ENCODE measurements at places on chromosomes 1 and 21.

- DNase-seq = no peak
Observed at GRCh38 chr1:230112131-230112701, 45.2 kb downstream of the GALNT2 start.

DNA sequence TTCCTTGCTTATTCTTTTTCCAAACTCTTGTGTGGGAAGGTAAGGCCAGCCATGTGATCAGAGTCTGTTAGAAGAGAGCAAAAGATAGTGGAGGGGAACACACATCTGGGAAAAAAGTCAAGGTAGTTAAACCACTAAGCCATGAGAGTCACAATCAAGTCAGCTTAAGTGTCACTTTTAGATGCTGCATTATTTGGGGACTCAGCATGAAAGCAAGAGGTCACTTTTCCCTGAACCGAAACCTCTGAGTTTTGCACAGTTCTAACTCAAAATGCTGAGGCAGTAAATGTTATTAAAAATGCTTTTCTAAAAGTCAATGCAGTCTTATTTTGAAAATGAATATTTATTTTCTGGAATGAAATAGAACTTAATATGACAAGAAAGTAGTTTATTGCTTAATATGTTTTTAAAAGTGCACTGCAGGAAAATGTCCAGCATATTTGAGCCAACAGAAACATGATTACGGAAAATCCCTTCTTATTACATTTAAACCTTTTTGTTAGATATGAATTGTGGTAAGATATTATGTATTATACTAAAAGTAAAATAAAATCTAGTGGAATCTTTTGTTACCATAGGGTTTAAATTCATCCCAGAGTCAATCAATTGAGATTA, 69.3 kb downstream of the RBM11 start:
- no peak for DNase-seq

DNA sequence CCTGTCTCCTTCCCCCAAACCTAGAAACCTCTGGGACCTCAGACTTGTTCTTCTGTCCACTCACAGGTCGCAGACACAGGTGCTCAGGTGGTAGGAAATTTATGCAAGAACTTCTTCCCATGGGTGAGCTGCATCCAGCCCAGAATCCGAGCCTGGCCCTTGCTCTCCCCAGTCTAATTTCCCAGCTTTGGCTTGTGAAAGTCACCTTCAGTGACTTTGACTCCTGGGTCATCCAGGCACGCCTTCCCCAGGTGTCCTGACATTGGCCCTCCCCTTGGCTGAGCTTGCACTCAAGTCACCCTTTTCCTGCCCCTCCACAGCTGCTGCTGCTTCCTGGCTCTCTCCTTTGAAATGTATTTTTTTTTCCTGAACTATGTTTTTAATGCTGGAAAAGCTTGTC, 6.6 kb downstream of the IPO13 start:
- DNase-seq = no peak

DNA sequence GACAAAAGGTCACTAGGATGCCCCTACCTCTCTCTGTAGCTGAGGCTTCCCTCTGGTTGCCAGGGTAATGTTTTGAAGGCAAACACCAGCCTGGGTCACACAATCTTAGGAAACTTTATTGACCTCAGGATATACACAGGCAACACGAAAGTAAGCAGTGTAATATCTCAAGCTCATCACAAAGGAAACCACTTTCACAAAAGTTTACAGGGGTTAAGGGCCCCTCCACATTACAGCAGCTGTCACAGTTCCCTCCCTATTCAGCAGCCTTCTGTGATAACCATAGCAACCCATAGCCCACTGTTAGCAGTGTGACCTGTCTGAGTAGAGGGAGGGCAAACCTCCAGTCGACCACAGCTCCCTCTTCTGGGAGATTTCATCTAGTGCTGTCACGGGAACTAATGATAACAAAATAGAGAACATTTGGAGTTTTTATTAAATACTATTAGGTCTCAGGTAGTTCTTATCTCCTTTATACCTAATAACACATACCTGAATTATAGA, 149.8 kb downstream of the PTPRC start:
- DNase-seq = no peak

DNA sequence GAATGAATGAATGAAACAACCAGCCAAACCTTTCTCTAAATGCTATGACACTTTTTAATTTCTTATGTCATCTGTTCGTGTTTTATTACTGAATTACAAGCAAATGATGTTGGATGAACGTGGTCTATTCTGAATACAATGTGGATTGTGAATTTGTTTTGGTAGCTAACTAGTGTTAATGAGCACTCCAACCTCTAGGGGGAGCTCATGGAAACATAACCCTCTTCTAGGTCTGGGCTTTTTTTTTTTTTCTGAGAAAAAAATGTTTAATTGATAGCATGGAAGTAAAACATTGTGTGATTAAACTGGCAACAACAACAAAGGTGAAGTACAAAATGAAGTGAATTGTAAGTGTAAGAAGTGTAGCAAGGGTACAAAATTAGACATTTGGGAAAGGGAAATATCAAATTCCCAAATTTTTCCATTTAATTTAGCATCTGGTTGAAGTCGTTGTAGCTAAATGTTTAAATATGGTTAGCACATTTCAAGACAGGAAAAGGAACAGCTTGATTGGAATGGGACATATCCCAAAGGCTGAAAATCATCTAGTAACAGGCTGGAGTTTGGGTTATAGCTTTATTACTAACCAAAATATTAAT, 42.6 kb upstream of the PTGS2 start:
- DNase-seq = no peak

DNA sequence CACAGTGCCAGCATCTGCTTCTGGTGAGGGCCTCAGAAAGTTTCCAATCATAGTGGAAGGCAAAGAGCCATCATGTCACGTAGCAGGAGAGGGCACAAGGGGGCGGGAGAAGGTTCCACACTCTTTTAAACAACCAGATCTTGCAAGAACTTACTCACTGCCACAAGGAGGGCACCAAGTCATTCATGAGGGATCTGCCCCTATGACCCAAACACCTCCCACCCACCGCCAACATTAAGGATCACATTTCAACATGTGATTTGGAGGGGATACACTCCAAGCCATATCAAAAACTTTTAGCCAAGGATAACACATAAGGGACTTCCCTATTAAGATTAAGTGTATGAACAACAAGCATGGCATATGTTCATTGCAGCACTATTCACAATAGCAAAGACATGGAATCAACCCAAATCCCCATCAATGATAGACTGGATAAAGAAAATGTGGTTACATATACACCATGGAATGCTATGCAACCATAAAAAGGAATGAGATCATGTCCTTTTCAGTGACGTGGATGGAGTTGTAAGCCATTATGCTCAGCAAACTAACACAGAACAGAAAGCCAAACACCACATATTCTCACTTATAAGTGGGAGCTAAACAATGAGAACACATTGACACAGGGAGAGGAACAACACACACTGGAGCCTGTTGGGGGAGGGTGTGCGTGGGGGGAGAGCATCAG, 19.9 kb upstream of the SLC35F3 start:
- DNase-seq = no peak

DNA sequence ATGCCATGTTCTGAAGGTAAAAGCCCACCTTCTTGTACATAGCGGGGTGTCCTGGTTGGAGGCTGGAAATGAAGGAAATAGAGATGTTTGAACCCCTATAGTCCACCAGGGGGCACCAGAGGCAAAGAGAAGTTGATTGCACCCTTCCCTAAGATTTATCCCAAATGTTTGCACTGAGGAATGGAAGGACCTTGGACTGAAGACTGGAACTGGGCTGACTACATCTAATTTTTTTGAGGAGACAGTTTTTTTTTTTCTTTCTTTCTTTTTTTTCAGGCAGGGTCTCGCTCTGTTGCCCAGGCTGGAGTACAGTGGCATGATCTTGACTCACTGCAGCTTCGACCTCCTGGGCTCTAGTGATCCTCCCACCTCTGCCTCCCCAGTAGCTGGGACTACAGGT, 55.3 kb upstream of the EIF4G3 start:
- DNase-seq = no peak

- no peak for DNase-seq
Observed at GRCh38 chr1:217891966-217892365, 260.8 kb downstream of the SPATA17 start.

GRCh38 chr1:87330057-87330884, 1.6 kb downstream of the LMO4 start:
- no peak for DNase-seq

GRCh38 chr1:6447818-6448748, 17.9 kb downstream of the TNFRSF25 start:
- no peak for DNase-seq

DNA sequence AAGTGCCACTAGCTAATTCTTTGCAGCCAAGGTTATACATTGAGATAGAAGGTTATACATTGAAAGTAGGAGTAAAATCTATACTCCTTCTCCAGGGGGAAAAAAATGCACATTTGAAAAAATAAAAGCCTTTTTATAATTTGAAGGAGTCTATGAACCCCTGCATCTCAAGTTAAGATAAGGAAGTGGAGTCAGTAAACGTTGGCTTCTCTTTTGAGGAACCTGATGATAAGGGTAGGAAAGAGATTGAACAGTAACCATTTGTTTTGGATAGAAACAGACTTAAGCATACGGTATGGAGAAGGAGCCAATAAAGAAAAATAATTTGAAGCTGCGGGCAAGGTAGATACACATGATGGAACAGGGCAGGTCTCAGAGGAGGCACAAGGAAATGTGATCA, 64.1 kb downstream of the RPAP2 start:
- no peak for DNase-seq

DNA sequence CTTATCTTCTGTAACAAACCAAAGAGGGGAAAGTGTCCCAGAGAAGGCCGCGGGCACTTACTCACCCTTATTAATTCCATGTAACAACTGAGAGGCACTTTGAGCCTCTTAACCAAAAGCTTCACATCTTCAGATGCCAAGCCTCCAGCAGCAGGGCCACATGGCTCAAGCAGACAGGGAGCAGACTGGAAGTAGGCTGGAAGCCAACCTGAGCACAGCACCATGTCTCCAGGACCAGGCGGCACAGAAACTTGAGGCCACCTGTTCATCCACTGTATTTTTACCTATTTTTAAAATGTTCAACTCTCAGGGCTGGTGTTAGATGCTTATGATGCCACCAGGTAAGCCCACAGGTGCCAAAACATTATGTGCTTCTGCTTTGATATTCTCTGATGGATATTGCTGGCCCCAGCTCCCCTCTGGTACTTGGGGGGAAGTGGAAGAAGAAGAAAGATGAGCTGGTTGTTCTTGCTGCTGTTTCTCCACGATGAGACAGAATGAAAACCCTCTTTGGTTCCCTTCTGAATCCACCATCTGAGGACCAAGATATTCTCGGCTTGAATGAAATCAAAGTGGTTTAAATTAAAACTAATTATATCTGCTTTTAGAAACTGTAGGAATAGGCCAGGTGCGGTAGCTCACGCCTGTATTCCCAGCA, 30.6 kb upstream of the SDE2 start:
- DNase-seq = no peak

- no peak for DNase-seq
Observed at GRCh38 chr1:21478356-21478755, 30.9 kb upstream of the ALPL start.

- DNase-seq = no peak
Observed at GRCh38 chr21:43021756-43022600, 47.6 kb downstream of the PKNOX1 start.

Measured in epithelial cell of prostate (primary cell).